ENCODE measurements at places on chromosomes 6 and 20.

DNA sequence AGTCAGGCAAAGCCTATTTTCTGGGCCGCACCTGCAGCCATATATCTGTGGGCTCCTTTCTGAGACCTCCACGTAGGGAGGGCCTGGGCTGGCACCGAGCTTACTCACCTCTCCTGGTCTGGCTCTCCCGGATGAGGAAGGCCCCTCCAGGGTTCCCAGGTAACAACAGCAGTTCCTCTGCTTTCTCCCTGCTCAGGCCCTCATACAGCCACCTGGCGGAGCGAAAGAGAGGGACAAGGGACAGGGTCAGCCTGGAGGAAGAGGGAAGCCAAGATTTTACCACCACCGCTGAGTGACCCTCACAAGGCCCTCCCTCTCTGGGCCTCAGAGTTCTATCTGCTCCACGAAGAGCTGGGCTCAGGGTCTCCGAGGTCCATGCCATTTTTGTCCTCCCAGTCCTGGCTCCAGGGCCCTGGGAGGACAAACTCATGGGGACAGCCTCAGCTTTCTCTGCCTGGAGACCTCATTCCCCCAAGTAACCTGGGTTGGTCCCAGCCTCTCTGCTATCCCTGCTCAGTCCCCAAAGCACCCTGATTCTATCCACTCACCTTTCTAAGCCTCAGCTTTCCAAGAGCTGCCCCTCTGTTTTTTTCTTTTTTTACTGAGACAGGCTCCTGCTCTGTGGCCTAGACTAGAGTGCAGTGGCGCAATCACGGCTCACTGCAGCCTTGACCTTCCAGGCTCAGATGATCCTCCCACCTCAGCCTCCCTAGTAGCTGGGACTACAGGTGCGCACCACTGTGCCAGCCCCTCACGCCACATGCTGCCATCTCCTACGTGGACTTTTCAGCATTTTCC lies 13.3 kb downstream of the SLA2 start:
- DNase-seq, result no peak

DNA sequence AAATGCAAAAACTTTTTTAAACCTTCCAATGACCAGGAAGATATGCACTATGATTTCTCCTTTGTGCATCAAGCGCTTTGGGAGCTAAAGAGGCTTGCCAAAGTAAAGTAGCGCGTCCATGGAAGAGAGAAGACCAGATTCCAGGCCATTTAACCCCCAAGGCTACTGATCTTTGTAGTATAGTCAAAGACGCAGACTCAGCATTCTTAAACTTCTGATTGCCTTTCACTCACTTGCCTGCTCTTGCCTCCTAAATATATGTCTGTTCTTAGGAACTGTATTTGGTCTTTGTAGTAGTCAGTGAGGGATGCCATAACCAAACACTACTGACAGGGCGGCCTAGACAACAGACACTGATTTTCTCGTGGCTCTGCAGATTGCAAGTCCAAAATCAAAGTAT lies 426.4 kb downstream of the PRKN start:
- DNase-seq, result no peak

DNA sequence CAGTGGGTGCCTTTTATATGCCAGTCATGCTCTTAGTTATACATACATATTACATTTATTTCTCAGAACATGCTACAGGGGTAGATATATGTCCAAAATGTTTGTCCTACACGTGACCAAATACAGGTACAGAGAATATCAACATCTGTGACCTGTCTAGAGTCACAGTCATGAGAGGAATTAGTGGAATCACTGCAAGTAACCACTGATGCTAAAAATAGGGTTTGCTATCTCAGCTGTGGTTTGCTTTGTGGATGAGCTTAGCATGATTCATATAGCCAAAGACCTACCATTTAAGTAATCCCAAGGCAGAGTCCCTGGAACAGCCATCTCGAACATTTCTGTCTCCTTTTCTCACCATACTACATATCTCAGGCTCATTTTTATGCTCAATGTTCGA lies 32.3 kb downstream of the GSTA3 start:
- peak; percentile 65 for DNase-seq

DNA sequence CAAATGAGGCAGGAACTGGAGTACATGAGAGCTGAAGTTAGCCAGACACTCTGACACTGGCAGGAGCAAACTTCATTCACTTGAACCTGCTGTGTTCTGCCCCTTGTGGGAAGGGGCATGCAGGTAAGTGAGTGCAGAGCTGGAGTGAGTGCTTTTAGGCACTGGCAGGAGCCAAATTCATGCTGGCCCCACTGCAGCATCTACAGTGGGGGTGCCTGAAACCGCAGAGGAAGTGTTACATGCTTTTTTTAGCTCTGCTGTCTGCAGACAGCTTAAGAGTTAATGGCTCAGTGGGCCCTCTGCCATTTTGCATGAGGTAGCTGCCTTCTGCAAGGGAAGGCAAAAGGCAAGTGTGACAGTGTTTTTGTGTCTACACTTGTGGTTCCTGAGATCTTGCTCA lies 167.9 kb upstream of the SYNCRIP start:
- peak; percentile 70 for DNase-seq

- no peak for DNase-seq
Observed at GRCh38 chr6:128337619-128338018, 182.8 kb downstream of the PTPRK start.

- no peak for DNase-seq
Observed at GRCh38 chr6:113707194-113707593, 150.0 kb upstream of the MARCKS start.

GRCh38 chr6:24245275-24245674 lies 112.6 kb downstream of the DCDC2 start:
- no peak for DNase-seq

DNA sequence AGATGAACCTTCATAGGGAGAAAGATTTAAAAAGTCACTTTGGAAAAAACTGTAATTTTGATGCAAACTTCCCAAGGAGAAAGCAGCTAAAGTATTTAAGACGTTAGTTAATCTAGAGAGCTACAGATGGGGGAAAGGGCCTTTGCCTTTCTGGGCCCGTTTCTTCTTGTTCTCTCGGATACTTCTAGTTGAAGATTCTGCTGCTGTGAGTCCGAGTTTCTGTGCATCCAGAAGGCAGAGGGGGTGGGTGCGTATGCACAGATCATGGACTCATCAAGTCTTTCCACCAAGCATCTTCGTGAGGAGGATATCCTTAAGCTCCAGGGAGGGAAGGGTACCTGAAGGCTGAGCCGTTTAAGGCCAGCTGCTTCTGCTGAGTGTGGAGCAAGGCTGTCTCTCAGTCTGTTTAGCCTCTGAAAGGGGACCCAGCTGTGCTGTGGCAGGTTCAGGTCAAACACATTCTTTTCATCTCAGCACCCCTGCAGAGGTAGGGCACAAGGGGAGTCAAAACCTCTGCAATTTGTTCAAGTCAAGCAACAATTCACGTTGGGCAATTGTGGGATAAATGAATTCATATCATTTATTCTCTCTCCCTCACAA lies 4.3 kb downstream of the LAMP5 start:
- DNase-seq, result no peak

- peak; percentile 4 for DNase-seq
Observed at GRCh38 chr6:29853245-29853644, 25.6 kb downstream of the HLA-G start.

- DNase-seq, result no peak
Observed at GRCh38 chr6:31579546-31580437, 2.4 kb downstream of the LTB start.

DNA sequence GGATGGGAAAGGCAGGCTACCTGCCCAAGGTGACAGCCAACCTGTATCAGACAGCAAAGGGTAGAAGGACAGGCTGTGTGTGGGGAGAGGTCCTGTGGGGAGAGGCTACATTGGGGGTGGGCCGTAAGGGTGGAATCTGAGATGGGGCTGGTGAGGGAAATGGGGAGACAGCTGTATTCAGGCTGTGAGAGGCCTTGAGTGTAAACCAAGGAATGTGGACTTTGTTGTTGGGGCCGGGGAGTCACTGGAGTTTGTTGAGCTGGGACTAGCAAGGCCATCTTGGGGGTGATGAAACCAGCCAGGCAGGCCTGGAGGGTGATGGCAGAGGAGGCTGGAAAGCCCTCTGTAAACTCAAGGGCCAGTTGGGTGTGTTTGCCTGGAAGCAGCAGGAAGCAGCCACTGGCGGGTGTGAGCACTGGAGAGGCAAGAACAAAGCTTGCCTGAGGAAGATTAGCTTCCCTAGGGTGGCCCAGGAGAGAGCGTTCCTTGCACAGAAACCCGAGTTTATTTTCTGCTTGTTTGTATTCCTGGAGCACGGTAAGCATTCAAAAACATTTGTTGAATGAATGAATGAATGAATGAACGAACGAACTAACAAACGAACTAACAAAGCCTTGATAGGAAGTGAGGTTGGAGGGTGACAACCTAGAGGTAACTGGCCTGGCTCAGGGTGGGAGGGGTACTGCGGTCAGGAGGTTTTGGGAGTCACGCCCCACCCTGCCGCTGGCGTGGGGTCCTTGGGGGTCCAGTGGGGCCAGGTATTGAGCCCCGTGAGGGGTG lies 18.9 kb downstream of the TTBK1 start:
- no peak for DNase-seq

GRCh38 chr6:22544476-22544875 lies 24.9 kb upstream of the HDGFL1 start:
- DNase-seq, result no peak

DNA sequence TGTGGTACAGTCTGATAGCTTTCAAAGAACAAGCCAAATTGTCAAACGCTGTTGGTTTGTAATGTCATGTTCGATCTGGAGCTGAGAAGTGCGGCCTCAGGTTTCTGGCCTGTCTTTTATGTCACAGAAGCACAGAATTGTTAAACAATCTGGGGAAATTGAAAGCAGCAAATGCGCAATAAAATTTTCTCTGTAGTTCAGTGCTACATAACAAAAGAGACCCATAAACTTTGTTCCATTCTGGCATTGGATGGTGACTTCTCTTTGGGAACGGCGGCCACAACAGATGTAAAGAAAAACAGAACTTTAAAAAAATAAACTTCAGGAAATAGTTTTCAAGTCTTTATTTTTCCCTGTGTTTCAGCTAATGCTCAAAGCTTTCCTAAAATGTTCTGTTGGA lies 106.9 kb downstream of the PRL start:
- DNase-seq, result no peak

- DNase-seq, result peak; percentile 14
Observed at GRCh38 chr6:158905277-158905676, 86.1 kb upstream of the EZR start.

DNA sequence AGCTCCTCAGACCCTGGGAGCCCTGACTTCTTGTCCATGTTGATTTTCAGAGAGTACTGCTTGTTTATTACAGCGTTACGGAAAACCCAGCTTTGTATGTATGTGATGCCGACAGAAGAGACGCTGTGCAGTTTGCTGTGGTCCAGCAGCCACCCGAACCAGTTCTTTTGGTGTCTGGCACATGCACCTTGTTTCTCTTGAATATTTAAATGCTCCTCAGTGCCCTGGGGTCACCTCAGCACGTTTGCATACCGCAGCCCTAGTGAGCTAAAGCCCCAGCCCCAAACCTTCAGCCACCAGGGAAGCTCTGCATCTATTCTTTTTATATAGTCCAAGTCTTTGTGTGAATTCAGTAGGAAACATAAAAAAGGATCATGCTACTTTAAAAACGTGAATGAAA lies 39.9 kb downstream of the AFDN start:
- DNase-seq, result no peak

GRCh38 chr20:23320317-23320716 lies 30.3 kb upstream of the NXT1 start:
- peak; percentile 72 for DNase-seq

GRCh38 chr20:50247196-50248094 lies 56.8 kb downstream of the CEBPB start:
- no peak for DNase-seq

- DNase-seq, result no peak
Observed at GRCh38 chr6:18746727-18747126, 359.6 kb downstream of the RNF144B start.

GRCh38 chr6:108464418-108465097 lies 96.2 kb upstream of the FOXO3 start:
- DNase-seq, result peak; percentile 61

GRCh38 chr6:140636908-140637402 lies 1262.5 kb upstream of the CITED2 start:
- peak; percentile 42 for DNase-seq

- DNase-seq, result no peak
Observed at GRCh38 chr20:2761885-2762284, 38.5 kb downstream of the CPXM1 start.

DNA sequence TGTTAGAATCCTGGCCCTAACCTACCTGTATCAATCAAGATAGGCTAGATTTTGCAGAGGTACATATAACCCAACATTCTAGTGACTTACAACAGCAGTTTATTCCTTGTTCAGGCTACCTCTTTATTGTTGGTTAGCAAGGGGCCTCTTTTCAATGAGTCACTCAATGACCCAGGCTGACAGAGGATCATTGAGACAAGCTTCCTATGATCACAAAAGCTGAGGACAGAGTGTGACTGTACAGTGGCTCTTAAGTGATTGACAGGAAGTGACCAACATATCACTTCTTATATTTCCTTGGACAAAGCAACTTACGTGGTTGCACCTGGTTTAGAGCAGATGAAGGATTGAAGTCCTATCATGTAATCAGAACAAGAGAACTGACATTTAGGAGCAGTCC lies 740.9 kb downstream of the FRK start:
- DNase-seq, result no peak

- DNase-seq, result no peak
Observed at GRCh38 chr6:134453792-134454510, 136.0 kb upstream of the SGK1 start.

GRCh38 chr6:121697921-121698320 lies 262.5 kb downstream of the GJA1 start:
- no peak for DNase-seq

DNA sequence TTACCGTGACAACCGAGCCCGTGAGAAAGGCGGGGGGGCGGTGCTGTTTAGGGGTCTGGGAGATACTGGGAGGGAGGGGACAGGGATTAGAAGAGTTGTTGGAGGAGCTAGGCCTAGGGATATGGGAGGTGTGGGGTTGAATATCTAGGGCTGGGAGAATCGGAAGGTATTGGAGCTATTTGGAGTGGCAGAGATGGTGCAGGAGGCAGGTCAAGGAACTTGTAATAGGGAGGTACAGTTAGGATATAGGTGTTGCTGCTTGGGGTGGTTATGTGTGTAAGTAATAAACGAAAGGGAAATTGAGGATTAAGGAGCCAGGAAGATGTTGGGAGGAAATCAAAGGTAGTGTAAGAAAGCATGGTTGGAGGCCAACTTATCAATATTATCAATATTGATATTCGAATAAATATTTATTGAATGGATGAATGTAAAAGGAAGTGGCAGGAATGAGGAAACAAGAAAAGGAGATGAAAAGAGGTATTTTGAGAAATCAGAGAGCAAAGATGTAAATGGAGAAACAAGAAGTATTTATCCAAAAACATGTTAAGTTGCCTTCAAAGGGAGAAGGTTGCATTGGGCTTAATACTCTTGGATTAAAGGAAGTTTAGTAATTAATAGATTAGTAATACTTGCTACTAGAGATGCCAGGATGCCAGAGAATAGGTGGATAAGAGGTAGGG lies 602 bp downstream of the PPP1R11 start:
- DNase-seq, result no peak

DNA sequence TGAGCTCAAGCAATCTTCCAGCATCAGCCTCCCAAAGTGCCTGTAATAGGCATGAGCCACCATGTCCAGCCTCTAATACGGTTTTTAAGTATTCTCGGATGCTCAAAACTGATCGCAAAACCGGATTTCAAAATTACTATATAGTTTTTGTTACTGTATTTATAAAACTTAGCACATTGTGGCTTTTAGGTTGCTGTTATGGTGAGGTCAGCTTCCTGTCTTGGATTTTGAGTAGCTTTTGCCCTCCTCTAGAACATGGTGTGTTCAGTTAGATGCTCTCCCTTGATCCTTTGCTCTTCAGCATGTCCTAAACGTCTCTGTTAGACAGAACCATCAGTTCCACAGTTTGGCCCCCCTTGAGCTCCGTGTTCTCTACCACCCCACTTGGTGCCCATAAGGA lies 96.2 kb downstream of the RPP40 start:
- no peak for DNase-seq
